ENCODE measurements at places on chromosomes 16 and 17.

DNA sequence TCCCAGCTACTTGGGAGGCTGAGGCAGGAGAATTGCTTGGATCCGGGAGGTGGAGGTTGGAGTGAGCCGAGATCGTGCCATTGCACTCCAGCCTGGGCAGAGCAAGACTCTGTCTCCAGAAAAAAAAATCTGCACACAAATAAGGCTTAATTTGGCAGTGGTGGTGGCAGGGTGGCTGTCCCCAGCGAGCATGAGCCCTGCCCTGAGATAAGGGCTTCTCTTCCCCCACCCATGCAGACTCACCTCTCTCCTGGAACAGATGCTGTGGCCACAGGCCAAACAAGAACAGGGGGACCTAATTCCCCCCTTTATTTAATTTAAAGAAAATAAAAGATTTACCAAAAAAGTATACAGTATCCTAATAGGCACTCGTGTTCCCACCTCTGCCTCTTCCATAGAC is 157.2 kb downstream of the RAB11FIP4 start:
- DNase-seq: no peak

DNA sequence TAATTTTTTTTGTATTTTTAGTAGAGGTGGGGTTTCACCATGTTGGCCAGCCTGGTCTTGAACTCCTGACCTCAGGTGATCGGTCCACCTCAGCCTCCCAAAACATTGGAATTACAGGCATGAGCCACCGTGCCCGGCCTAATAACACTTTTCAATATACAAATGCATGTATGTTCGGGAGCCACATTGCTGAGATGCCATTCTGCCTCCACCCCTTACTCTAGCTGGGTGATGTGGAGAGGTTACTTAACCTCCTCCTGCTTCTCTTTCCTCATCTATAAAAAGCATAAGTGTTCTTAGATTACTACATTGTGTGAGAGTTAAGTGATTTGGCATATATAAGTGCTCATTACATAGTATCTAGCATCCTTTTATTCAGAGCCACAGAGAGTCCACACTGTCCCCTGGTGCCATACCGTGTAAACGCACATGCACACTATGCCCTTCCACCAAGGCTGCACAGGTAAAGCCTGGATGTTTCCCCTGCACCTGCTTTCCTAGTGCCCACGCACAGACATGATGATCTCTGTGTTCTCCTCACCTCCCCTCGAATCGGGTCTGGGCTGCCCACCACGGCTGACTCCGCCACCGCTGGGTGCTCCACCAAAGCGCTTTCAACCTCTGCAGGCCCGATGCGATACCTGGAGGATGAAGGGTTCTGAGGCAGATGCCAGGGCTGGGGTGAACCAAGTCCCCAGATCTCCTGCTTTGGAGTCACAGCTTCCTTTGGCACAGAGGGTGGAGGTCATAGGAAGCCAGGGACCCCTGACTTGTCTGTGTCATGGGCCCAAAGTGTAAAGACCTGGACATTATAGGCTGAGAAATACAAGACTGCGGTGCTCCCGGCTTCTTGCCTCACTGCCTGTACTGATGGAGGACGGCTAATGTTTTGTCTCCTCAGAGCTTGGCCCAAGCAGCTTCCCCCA is 49.0 kb upstream of the ACSM2B start:
- no peak for DNase-seq

- DNase-seq: no peak
Measured at GRCh38 chr17:4161967-4162305, 18.9 kb downstream of the CYB5D2 start.

DNA sequence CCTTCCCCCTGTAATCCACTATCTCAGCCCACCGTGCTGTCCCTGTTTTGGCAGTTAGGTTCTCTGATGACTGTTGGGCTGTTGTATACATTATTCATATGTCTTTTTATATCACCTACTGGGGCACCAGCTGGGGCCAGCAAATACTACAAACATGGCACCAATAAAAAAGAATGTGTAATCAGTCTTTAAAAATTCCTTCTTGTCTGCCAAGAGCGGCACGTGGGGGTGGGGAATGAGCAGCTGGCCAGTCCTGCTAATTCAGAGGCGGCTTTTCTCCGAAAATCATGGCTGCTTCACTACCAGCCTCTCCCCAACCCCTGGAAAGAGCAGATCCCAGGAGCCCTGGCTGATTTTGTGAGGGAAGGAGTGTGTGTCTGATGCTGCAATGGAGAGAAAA is 77.7 kb upstream of the EEF2KMT start:
- no peak for DNase-seq

GRCh38 chr16:57759541-57760356 is 24.2 kb downstream of the KATNB1 start:
- DNase-seq: no peak

DNA sequence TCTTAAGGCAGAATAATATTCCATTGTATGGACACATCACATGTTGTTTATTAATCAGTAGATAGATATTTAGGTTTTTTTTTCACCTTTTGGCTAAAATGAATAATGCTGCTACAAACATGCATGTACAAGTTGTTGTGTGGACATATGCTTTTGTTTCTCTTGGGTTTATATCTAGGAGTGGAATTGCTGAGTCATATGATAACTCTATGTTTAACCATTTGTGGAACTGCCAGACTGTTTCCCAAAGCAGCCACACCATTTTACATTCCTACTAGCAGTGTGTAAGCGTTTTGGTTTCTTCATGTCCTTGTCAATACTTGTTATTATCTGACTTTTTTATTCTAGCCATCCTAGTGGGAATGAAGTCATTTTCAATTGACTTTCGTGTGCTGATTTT is 21.3 kb downstream of the CYLD start:
- no peak for DNase-seq

DNA sequence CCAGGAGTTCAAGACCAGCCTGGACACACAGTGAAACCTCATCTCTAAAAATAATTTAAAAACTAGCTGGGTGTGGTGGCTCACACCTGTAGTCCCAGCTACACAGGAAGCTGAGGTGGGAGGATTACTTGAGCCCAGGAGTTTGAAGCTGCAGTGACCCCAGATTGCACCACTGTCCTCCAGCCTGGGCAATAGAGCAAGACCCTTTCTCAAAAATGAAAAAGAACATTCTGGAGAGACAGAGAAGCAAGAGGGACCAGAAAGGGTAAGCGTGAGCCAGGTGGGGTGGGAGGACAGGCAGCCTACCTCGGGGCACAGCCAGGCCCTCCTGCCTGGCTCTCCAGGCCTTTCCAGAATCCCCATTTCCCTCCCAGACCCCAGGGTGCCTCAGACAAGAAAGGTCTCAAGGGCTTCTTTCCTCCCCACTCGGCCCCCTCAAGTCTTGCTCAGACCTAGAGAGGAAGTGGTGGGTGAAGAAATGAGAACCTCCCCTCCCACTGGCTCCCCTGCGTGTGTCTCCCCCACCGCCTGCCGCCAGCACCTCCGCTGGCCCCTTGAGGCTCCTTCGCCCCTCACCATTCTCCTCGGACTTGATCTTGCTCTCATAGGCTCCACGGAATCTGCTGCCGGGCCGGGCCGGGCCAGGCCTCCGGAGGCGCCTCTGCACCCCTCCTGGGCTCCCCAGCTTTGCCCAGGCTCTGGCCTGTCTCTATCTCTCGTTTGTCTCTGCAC is 503 bp downstream of the C16orf54 start:
- peak; percentile 75 for DNase-seq

- no peak for DNase-seq
Measured at GRCh38 chr17:27264068-27264812, 29.7 kb upstream of the WSB1 start.

DNA sequence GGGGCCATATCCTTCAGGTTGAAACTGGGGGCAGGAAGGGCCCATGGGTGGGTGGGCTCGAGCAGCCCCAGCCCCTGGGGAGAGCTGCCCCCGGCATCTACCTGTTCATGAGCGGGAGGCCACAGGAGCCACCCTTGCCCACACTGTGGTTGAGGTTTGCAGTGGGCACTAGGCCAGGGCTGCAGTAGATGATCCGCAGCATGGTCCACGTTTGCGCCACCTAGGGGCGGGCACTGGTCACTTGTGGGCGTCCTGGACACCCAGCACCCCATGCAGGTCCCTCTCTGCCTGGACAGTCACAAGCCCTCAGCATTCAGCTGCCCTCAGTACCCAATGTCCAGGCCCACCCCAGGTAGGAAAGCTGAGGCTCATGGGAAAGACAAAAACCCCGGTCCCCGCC is 1.8 kb upstream of the JMJD8 start:
- no peak for DNase-seq

- no peak for DNase-seq
Measured at GRCh38 chr17:18247613-18248001, 10.9 kb downstream of the FLII start.

DNA sequence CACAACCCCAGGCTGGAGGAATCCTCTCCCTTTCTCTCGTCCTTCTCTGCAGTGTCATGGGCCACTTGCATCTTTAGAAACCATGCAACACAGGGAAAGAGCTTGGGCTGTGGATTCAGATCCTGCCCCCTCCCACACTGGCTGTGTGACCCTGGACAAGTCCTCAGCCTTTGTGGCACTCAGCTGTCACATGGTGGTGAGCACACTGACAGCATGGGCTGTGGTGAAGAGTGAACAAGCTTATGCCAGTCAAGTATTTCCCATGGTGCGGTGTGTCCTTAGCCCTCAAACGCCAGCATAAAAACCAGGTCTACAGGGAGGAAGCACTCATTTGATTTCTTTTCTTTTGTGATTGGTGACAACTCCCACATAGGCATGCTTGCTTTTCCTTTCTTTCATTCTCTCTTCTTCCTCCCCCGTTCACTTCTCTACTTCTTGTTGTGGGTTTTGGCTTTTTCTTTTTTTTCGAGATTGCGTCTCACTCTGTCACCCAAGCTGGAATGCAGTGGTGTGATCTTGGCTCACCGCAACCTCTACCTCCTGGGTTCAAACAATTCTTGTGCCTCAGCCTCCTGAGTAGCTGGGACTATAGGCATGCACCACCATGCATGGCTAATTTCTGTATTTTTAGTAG is 314.2 kb downstream of the CPPED1 start:
- DNase-seq: no peak

GRCh38 chr17:41812381-41813151 is at the start of gene FKBP10:
Gene FKBP10, plus strand, starts transcription at chr17:41813004. Its CDS starts 31 bp downstream, at chr17:41813035.
- peak; percentile 43 for DNase-seq

DNA sequence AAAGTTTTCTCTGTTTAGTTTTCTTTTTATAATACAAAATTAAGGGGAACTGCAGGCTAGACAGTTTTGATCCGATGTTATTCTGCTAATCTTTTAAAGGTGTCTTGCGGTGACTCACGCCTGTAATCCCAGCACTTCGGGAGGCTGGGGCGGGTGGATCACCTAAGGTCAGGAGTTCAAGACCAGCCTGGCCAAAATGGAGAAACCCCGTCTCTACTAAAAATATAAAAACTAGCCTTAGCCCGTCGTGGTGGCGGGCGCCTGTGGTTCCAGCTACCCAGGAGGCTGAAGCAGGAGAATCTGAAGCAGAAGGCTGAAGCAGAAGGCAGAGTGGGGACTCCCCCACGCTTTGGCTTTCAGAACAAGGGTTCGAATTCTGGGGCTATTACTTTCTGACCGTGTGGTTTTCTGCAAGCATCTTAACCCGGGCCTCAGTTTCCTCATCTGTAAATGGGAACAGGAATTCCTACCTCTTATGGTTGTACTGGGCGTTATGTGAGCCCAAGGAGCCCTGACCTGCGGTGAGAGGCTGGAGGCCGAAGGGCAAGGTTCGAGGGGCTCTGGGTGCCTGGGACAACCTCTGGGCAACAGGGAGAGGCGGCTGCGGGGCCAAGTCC is 1.2 kb upstream of the KATNB1 start:
- DNase-seq: no peak

GRCh38 chr16:15526097-15526496 is 91.7 kb downstream of the BMERB1 start:
- DNase-seq: no peak

DNA sequence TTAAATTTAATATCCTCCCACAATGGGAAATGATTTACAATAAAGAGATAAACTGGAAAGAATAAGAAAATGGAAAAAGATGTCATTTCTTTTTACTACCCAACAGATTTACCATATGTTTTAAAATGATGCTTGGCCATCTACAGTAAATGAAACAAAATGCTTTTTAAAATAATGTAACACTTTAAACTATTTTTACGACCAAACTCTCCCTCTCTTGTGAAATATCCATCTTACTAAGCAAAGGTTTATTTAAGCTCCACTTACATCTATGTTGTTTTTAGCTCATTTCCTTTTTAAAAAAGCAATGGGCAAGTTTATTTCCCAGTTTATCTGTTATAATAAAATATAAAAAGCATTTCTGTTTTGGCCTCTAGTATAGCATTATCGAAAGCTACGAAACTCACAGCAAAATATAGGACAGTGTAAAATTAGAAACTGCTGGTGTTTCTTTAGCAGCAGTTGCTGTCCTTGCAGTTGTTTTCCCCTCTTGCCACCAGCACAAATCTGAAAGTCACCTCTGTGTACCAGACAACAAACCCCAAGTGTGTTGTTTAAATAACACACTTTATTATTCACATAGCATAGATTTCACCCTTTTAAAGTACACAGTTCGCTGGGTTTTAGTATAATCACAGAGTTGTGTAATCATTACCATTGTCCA is 195.1 kb downstream of the CDRT15L2 start:
- no peak for DNase-seq

GRCh38 chr16:25542306-25542705 is 149.5 kb upstream of the HS3ST4 start:
- no peak for DNase-seq

DNA sequence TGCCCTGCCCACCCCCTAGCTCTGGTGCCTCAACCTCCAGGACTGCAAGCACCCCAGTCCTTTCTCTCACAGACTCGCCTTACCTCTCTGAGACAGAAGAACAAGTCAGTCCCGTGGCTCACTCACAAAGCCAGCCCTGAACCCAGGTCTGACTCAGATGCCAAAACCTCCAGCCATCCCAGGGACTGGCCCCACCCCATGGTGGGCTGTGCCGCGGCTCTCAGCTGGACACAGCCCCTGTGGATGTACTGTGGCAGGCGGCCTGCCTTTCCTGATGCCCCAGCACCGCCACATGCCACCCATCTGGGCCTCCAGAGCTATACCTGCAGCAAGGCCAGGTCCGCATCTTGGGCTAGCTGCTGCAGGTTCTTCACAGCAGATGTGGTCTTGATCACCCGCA is 19.8 kb downstream of the MPG start:
- no peak for DNase-seq

- no peak for DNase-seq
Measured at GRCh38 chr16:3292604-3293003, 9.3 kb downstream of the ZNF263 start.

DNA sequence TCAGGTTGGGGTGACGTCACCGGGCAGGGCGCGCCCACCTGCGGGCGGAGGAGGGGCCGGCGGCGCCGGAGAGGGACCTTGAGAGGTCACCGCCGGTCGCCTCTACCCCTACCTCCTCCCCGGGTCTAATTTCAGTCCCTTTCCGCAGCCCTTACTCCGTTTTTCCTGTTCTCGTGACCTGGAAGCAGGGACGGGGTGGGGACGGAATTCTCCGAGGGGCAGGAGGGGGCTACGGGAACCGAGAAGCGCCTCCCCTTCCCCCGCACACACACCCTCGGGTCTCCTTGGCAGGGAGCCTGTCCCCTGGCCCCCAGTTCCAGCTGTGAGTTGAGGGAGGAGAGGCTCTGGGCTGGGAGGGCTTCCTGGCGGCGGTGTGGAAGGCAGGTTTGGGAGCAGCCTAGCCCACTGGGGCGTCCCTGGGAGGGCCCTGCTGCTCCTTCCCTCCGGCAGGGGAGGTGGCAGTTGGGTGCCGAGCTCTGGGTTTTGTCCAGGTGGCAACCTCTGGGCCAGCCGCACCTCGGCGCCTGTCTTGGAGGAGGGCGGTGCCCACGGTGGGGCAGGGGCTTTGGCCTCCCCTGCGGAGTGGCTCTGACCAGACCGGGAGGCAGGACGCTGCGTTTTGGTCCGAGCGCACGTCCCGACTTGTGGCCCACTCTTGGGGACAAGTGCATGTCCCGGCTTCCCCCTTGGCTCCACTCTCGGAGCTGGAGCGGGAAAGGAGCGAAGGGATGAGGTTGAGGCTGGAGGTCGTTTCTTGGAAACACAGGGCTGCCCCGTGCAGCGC is 773 bp downstream of the SYNGR3 start:
- DNase-seq: peak; percentile 64

- DNase-seq: no peak
Measured at GRCh38 chr17:82831041-82831817, 8.6 kb downstream of the ZNF750 start.
